Stimulated activated CD8-positive, alpha-beta memory T cell treated with anti-CD3 and anti-CD28 coated beads, Interleukin-4, amount 100 ng/mL, for 1 hour (primary cell): ENCODE measurements at places on chromosomes 1 and 21.

GRCh38 chr1:53600561-53600960, 138.4 kb downstream of the GLIS1 start:
- no peak for DNase-seq

DNA sequence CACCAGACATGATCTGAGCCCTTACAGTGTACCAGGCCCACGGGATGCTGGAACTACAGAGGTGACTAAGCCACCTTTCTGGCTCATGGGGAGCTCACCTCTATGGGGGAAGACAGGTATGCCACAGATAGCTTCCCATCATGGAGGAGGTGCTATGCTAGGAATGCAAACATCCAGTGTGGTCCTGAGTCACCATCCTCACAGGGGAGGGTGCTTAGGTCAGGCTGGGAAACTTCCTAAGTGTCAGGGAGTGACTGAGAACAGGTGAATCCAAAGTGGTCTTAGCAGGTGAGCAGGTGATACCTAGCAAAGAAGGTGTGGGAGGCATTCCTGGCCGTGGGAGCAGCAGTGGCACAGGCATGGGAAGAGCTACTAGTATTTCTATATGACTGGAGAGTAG, 8.6 kb upstream of the RASSF5 start:
- DNase-seq: no peak

DNA sequence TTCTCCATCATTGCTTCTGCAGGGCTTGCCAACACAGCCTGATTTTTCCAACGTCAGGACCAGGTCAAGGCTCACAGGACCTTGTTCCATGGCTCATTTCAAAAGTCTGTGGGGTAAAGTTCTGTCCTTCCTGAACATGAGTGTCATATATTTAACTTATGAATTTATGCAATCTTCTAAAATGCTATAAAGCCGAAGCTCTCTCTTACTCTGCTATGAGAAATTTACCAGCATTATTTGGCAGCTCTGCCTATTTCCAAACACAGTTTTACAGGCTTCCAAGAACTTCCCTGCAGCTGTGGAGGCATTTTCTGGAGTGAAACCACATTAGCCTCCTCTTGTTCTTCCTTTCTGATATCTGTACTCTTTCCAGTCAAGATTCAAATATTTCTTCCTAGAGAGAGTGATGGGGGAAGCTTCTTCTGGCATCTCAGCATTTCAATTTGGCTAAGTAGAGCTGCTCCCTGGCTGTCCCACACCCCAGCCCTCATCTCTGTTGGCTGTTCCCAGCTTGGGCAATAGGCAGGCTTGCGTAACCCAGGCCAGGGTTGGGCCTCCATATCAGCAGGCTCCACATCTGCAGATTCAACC, 15.6 kb upstream of the HMGCS2 start:
- no peak for DNase-seq

DNA sequence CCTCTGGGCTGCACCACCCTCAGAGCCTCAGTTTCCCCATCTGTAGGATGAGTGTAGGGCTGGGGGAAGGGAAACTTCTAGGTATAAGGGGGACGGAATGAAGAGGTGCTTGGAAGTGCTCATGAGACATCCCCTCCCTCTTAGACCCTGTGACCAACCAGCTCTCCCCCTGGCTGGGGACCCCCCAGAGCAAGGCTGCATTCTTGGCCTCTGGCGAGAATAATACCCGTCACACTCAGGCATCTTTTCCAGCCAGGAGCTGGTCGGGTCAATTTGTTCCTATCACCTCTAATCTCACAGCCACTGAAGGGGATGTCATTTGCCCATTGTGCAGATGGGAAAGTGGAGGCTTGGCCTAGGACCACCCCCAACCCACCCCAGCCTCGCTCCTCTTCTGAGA, 443.0 kb downstream of the PTPRU start:
- no peak for DNase-seq

- no peak for DNase-seq
Measured at GRCh38 chr1:247322442-247322841, 9.2 kb downstream of the ZNF496 start.

- DNase-seq: no peak
Measured at GRCh38 chr1:182953826-182954225, 860 bp upstream of the SHCBP1L start.

DNA sequence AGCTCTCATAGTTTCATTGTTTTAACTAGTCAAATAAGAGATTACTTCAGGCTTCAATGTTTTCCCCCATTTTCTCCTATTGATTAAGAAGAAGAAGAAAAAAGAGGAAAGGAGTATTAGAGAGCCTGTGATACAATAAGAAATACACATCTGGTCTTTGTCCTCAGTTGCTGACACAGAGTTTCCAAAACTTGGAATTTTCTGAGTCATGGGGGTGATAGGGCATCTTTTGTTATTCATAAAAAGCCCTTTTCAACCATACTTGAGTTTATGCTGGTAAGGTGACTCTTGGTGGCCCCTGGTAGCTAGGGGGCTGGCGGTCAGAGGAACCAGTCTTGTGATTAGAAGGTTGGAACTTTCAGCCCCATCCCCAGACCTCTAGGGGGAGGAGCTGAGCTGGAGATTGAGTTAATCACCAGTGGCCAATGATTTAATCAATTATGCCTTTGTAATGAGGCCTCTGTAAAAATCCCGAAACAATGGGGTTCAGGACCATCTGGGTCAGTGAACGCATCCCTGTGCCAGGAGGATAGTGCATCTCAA, 28.9 kb upstream of the KLF18 start:
- no peak for DNase-seq

DNA sequence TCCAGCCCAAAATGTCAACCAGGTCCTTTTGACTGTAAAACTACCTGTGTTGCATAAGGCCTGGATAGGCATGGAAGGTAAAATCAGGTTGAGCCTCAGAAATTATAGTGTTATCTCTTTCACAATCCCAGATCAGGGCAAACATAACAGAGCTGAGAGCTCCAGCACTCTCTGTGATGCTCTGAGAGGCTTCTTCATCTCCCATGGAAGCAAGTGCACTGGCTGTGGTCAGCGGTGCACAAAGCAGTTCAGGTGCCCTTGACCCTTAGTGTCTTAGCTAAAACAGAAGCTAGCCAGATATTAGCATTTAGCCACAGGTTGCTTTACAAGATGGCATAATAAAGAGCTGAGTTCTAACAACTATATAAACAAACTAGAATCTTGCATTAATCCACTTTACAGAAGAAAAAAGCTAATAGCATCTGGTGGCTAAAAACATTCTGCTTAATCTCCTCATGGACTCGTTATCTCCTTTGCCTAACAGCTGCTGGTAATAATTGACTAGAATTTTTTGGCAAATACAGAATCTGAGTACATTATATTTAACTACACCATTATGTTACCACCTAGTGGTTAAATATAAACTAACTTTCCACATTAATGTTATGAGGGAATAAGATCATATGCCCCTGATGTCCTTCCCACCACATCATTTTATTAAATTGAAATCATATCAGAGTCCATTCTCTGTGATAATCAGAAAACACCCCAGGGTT, 25.6 kb upstream of the POGK start:
- DNase-seq: no peak

- DNase-seq: no peak
Measured at GRCh38 chr1:87279536-87279875, 49.2 kb upstream of the LMO4 start.

- no peak for DNase-seq
Measured at GRCh38 chr1:182595641-182596240, 6.7 kb upstream of the RNASEL start.

DNA sequence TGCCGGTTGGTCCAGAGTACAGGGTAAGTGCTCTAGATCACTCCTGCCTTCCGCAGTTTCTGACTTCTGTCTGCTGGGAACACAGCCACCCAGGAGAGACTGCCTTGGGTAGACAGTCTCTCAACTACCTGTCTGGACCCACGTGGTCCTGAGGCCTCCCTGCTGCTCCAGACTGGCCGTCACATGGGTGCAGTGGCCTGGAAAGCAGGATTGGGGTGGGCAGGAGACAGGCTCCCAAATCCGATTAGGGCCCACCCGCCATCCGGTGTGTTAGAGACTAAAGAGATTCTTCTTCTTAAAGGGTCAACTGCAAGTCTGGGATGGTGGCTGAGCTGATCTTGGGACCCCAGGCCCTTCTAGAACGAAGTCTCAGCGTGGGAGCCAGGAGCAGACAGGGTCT, 105.5 kb downstream of the EBNA1BP2 start:
- DNase-seq: no peak

DNA sequence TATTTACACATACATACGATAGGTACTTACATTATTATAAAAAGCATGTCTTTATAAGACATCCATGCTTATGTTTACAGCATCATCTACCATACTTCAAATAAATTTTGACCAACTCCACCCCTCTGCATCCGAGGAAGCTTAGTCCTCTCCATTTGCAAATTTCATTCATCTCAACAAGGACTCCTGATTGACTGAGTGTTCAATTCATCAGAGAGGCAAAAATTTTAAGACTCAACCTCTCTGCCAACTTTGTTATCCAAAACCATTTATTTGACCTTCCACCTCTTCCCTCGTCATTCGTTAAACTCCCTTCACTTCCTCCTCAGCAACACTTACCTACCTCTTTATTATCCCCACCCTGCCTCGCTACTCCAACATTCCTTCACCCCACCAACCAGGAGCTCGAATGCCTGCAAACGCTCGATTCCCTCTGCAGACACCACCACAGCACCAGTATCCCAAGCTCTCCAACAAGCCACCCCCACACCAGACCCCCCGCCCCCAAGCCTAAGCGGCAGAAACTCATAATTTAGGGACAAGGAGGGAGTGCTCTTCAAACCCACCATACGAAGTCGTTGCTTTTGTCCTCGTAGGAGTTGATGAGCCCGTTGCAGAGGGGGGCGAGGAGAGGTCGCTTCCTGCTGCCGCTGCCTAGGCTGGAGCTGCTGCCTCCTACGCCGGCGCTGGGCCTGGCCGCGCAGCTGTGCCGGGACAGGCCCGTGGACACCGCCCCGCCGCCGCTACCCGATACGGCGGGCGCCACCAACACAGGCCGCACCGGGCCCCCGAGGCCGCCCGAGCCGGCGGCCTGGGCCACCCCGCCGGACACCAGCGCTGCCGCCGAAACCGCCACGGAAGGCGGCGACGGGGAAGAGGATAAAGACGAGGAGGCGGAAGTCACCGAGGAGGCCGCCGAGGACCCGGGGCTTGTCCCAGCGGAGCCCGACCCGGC, 803 bp downstream of the COP1 start:
- DNase-seq: no peak

DNA sequence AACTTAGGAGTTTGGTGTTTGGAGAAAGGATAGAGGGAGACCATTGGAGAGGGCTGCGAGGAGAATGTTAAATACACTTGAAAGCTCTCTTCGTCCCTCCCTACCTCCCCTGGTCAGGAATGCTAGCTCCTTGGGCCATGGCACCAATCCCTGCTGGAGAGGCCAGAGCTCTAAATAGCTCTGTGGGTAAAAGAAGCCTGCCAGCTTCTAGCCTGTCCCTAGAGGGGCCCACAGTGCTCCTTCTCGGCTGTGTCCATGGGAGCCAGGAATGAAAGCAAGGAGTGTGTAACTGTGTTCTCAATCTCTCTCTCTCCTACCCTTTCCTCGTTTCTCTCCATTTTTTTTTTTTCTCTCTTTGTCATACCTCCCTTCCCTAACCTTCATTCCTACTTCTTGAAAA, at the start of gene CCDC190:
TSS of gene CCDC190 (minus strand) at position 75 of the 400 bp plus-strand sequence. CDS start 1,529 bp downstream, outside the sequence.
- DNase-seq: no peak

- DNase-seq: no peak
Measured at GRCh38 chr1:201781437-201781836, 47.5 kb upstream of the IPO9 start.

GRCh38 chr1:206451134-206451686, 19.1 kb upstream of the IKBKE start:
- no peak for DNase-seq

DNA sequence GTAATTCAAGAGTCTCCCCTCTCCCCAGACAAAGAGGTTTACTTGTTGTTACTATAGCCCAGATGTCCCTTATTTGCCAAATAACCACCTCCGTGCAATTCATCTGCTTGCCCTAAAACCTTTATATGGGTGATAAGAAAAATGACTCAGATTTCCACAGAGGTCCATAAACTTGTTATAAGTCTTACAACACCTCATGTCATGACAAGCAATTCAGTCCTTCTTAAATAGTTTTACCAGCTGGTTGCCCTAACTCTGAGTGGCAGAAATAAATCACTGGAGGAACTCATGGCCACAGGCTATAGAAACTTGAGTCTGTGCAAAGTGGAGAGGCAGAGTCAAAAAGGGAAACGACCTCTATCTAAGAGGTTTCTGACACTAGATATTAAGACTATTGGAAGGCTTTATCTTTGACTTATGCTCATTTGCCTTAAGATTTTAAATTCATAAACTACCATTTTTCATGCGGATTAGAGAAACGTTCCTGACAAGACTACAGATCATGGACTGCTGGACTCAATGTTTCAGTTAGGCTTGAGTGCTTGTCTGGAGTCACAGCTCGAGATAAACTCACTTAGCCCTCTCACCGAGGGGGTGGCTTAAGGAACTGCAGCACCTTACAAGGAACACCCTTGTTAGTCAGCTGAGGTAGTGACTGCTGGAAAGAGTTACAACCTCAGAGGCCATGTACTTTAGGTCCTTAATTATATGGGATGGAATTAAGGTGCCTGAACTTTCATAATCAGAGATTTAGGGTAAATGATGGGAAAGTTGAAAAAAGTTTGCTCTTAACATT, 662.5 kb upstream of the USP24 start:
- DNase-seq: no peak

- DNase-seq: no peak
Measured at GRCh38 chr1:82225421-82226185, 424.9 kb downstream of the ADGRL2 start.

GRCh38 chr1:18116777-18117176, 9.2 kb downstream of the IGSF21 start:
- no peak for DNase-seq

DNA sequence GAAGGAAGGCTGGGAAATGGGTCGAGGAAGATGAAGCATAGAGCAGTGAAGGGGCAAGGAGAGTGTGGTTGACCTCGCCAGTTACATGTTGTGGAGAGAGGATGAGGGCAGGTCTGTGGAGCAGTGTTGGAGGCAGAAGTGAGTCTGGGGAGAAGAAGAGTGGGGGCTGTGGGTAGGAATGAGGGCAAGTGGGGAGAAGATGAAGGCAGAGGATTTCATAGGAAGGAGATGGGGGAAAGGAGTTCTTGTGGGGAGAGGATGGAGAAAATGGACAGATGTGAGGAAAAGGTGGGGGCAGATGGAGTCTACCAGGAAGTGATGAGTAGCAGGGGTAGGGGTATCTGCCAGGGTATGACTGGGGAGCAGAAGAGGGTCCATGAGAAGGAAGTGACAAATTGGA, 3.6 kb downstream of the ARMH1 start:
- DNase-seq: no peak
